C1 segment of cervical spinal cord (tissue), 14 donors: ENCODE measurements at places on chromosomes 3 and 15.

DNA sequence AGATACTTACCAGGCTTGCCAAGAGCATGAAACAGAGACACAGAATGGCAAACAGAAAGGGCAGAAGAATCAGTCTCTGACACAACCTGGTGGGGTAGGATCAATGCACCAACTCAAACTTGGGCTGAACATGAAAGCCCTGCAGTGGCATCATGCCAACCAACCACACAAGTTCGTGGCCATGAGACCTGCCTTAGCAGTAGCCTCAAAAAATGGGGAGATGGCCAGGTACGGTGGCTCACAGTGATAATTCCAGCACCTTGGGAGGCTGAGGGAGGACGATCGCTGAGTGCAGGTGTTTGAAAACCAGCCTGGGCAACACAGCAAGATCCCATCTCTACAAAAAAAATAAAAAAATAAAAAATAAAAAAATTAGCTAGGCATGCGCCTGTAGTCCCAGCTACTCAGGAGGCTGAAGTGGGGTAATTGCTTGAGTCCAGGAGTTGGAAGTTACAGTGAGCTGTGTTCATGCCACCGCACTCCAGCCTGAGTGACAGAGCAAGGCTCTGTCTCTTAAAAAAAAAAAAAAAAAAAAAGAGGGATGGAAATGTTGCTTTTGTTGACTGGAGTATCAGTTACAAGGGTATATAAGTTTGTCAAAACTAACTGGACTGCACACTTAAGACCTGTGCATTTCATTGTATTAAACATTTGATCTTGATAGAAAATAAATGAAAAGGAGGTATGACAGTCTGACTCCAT, 93.4 kb downstream of the XXYLT1 start:
- no peak for DNase-seq

DNA sequence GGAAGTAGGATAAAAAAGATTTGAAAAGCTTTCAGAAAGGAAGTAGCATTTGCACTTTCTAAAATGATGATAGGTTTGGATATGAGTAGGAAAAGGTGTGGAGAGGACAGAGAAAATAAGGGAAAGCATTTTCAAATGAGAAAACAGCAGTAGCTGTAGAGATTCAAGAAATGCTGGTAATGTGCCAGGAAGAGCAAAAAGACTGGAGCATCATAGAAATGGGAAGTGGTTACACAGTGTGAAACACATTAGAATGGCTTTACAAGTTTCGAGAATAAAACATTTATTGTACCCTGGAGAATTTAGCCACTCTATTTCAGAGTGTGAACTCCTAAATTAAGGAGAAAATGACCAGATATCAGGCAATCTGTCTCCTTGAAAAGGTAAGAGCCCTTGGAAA, 108.3 kb upstream of the CHL1 start:
- DNase-seq, result no peak

- DNase-seq, result no peak
Measured at GRCh38 chr15:56616551-56616950, 116.8 kb downstream of the ZNF280D start.

GRCh38 chr15:23069496-23070166, 30.3 kb upstream of the TUBGCP5 start:
- DNase-seq, result no peak

- DNase-seq, result peak; percentile 17
Measured at GRCh38 chr15:88897456-88898194, 2.3 kb upstream of the HAPLN3 start.

DNA sequence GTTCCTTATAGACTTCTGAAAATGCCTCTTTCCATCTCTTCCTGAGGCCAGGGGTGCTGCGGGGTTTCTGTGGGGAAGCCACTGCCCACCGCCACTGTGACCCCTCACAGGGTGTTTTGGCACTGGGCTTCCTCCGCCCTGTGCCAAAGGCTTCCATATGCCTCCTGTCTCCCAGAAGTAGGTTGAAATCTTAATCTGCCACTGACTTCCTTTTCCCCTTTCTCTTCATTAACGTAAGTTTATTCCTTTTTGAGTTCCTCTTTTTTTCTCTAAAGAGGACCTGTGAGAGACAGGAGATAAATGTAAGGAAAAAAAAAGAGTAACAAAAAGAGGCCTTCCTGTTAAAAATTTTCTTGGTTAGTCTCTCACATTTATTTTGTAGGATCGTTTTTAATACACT, 220.5 kb downstream of the CTNNB1 start:
- DNase-seq, result no peak

GRCh38 chr3:29215948-29216347, 64.9 kb upstream of the RBMS3 start:
- no peak for DNase-seq

GRCh38 chr3:151675858-151676615, 57.7 kb upstream of the AADACL2 start:
- no peak for DNase-seq

GRCh38 chr3:22893644-22894325, 309.3 kb upstream of the UBE2E2 start:
- no peak for DNase-seq

DNA sequence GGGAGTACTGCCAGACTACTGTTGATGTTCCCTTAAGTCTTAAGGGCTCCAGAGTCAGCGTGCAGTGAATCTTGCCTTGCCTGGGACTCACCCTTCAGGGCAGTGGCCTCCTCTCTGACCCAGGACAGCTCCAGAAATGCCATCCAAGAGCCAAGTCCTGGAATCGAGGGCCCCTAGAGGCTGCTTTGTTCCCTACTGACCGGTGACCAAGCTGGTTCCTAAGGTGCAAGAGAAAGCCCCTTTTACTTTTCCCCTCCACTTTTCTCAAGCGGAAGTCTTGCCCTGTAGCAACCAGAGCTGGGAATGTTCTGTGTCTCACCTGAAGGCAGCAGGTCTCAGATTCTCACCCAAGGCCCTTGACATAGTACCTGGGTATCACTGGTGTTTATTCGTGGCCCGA, 238.0 kb downstream of the DOCK3 start:
- DNase-seq, result no peak

GRCh38 chr3:98890181-98890835, 11.2 kb downstream of the DCBLD2 start:
- no peak for DNase-seq

DNA sequence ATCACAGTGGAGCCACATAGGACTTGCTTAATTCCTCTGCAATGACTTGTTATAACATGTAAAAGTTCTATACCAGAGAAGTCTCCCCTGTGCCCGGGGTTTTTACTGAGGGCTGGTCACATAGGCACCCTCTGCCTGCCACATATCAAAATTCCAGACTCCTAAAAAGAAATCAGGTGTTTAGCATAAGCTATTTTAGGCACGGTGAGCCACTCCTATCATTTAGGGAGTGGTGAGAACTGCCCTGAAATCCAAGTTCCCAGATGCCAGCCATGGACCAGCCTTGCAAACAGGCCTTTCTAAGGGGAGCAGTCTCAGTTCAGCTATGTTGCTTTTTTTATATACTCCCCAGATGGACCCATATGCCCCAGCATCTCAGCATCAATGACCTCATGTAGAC, 130.3 kb downstream of the THSD4 start:
- no peak for DNase-seq

DNA sequence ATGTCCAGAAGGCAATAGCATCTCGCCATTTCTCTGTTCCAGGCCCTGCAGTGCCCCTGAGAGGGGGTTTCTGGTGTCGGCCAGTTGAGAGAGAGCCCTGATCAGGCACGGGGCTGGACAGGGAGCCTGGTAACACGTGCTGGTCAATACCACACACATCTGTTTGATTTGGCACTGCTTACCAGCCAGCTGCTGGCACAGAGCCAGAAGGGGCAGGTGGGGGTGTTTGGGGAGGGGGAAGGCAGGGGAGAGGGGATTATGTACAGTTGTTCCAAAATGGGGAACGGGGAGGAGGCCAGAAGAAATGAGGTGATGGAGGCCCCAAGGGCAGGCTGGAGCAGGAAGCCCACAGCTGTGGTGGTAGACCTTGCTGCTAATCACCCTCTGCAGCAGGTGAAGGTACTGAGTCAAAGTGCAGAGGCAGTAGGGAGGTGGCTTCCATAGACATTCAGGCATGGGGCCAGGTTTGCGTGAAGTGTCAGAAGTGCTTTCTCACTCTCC, 153.5 kb upstream of the LPP start:
- DNase-seq, result no peak

DNA sequence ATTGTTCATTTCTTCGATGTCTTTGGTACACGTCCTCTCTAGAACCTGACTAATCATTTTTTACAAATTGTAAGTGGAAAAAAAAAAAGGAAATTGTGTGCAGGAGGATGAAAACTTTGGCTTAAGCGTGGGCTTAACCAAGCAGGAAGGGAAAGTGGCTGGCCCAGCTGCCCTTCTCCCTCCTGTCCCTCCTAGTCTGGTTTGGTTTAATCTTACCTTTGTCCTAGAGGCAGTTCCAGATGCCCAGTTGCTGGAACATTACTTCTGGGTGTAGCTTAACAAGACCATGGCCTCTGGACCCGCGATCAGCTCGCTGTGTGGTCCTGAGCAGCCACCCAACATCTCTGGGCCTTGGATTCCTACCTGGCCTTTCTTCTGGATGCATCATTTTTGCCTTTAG, 15.4 kb downstream of the PAQR5 start:
- DNase-seq, result no peak

- DNase-seq, result no peak
Measured at GRCh38 chr3:16177962-16178627, 3.6 kb downstream of the GALNT15 start.

GRCh38 chr3:140896997-140897396, 44.6 kb upstream of the SLC25A36 start:
- no peak for DNase-seq

DNA sequence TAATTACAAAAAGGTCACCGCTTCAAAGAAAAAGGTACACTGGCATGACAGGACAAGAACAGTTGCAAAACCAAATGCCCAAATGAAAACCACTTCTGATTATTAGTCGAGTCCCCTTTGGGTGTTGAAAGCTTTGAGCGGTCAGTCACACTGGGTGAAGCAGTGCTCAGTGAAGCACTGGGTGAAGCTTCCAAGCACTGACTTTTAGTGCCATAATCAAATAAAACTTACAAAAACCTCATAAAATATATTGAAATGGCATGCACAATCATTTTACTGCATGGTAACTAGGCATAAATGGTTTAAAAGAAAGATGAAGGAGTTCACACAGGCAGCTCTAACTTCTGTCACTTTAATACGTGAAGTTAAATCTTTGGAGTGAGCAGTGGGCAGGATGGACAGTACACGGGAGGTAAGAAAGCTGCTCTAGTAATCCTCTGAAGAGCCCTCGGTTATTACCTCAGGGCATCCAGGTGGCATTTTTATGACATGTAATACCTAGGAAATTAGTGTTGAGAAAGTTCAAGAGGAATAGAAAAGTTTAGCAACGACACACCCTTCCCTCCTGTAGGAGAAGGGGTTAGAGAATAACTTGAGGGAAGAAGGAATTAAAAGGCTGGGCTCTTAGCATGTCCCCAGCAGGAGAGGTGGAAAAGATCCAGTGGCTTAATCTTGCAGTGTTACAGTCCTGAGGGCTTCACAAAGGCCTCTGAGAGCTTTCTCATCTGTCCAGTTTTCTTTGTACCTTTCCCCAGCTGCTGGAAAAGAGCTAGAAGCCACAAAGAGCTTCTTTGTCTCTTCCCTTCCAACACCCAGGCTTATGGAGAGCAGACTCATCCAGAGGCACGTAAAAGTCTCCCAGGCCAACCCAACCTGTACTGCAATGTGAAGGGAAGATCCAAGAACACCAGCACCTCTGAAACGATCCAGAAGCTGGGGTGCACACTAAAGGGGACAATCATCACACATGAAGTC, 64.9 kb upstream of the MYO5C start:
- no peak for DNase-seq

DNA sequence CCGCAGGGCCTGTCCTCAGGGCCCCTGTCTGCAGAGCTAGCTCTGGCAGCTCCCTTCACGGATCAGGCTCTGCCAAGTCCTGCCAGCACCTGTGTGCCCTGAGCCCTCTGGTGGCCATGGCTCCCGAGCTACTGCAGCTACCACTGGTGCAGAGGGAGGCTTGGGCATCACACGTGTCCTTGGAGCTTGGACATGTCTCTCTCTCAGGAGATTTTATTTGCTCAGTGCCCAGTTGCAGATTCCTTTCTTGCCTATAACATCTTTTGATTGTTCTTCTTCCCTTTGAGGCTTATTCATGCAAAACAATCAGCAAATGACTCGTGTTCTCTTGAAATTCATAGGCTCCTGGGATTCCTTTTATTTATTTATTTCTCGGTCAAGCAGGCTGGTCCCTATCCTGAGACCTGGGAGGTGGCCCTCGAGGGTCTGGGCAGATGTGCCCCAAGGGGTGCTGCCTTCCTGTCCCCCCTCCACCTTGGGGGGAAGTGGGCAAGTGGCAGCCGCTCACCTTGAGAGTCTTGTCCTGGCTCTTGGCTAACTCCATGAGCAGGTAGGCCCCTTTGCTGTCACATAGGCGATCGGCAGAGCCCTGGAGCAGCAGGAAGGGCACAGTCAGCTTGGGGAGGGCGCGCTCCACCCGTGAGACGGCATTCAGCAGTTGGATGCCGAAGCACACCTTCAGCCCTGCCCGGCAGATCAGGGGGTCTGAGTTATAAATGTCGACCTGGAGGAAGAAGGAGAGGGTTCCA, 21.9 kb downstream of the ABTB1 start:
- DNase-seq, result no peak

GRCh38 chr3:113117511-113118234, 93.7 kb upstream of the BOC start:
- DNase-seq, result no peak

DNA sequence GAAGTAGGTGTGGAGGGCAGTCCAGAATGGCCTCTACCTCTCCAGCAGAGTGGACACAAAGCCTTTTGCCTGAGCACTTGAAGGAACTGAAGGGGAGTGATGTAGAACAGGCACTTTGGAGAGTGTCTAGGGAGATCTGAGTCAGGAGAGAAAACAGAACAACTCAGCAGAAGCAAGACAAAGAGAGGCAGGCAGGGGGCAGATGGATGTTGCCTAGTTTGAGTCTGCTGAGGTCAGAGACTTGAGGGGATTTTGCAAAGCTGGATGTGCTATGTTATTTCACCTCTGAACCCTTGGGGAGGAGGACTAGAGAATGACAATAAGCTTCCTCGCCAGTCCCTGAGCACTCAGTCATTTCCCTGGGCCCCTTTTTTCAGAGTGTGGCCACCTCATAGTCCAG, 366.4 kb downstream of the EPHB1 start:
- no peak for DNase-seq

- no peak for DNase-seq
Measured at GRCh38 chr3:45642731-45643152, 46.5 kb upstream of the SACM1L start.

DNA sequence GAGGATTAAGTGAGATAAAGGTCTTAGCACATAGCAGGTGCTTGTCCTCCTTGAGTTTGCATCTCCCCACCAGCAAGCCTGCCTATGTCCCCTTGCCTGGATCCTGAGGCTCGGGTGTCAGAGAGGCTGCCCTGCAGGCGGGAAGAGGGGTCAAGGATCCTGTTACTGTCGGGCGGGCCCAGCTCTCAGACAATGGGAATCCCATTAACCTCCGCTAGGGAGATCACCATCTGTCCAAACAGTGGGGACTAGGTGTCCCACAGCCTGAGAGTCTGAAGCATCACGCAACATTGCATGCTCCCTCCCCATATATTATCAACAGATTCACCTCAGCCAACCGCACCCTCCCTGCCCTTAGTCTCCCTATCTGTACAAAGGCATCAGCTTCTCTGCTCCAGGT, 151.4 kb downstream of the FBLN2 start:
- DNase-seq, result no peak

GRCh38 chr15:101258238-101259144, 6.6 kb upstream of the CHSY1 start:
- no peak for DNase-seq

- DNase-seq, result no peak
Measured at GRCh38 chr3:158152186-158152585, 42.3 kb downstream of the RSRC1 start.
